ENCODE measurements at places on chromosomes 6 and 20. TPM values are rescaled to one million over a fixed set of nuclear protein-coding genes. Genes with fewer than 3 reads are reported as not detected.
A peak's percentile ranks its signal among the peaks of the same experiment; 100 is the strongest.

- no peaks in the 10 kb centered on the region for H3K36me3 ChIP-seq
- DNase-seq = peak; percentile 15
- H3K4me3 ChIP-seq = no peak overlapping the region
- no peaks in the 10 kb centered on the region for H3K4me1 ChIP-seq
Observed at GRCh38 chr20:44780226-44780625, 30.1 kb downstream of the RIMS4 start.

DNA sequence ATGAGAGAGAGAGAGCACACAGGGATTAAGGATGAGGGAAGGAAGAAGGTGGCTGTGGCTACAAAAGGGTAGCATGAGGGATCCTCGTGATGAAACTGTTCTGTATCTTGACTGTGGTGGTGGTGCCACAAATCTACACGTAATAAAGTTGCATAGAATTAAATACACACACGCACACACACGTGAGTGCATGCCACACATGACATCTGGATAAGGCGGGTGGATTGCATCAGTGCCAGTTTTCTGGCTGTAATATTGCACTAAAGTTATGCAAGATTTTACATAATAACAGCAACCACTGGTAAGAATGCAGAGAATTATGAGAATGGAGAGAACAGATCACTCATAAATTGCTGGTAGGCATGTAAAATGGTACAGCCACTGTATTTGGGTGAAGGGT, 16.9 kb upstream of the STK35 start:
- no peaks in the 10 kb centered on the region for H3K36me3 ChIP-seq
- no peaks in the 10 kb centered on the region for H3K4me1 ChIP-seq
- H3K27ac ChIP-seq = no peak overlapping the region
- peaks cover 58% of the 10 kb centered on the region for H3K27me3 ChIP-seq

- no peaks in the 10 kb centered on the region for H3K36me3 ChIP-seq
- H3K4me3 ChIP-seq = no peak overlapping the region
- no peak overlapping the region for H3K27ac ChIP-seq
- peak; percentile 41 for DNase-seq
- no peaks in the 10 kb centered on the region for H3K4me1 ChIP-seq
- no peaks in the 10 kb centered on the region for H3K27me3 ChIP-seq
Observed at GRCh38 chr6:140441256-140441655, 1066.8 kb upstream of the CITED2 start.

GRCh38 chr6:20811109-20811761, 277.0 kb downstream of the CDKAL1 start:
- no peak for DNase-seq
- no peaks in the 10 kb centered on the region for H3K27me3 ChIP-seq
- H3K4me3 ChIP-seq = no peak overlapping the region
- no peaks in the 10 kb centered on the region for H3K4me1 ChIP-seq
- H3K27ac ChIP-seq = no peak overlapping the region

DNA sequence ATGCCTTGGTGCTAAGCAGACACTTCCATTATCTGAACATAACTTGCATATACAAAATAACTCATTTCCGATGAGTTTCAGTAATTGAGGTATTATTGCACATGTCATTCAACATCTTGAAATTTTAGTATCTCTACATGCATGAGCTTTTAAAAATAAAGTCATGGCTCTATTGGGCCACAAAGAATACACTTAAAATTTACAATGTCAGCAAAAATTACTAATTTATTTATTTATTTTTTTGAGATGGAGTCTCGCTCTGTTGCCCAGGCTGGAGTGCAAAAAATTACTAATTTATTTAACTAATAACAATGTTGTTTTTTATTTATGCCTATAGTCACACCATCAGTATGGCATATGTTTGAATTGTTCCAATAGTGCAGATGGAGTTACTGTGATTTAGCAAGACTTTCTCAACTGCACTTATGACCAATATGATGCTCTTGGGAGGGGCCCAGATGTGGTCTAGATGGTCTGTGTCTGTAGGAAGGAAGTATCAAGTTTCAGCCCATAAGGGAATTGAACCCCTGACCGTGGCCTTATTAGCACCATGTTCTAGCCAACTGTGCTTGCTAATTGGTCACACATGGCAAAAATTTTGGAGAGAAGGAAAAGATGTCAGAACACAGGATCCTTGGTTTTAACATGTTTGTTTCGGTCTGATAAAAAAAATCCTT, 370.7 kb upstream of the TSHZ2 start:
- no peaks in the 10 kb centered on the region for H3K36me3 ChIP-seq
- no peaks in the 10 kb centered on the region for H3K4me1 ChIP-seq
- H3K4me3 ChIP-seq = no peak overlapping the region
- H3K27me3 ChIP-seq = no peaks in the 10 kb centered on the region

- H3K4me1 ChIP-seq = no peaks in the 10 kb centered on the region
- H3K4me3 ChIP-seq = no peak overlapping the region
- no peaks in the 10 kb centered on the region for H3K36me3 ChIP-seq
- H3K27ac ChIP-seq = no peak overlapping the region
Observed at GRCh38 chr20:37878835-37879599, 23.9 kb upstream of the VSTM2L start.

DNA sequence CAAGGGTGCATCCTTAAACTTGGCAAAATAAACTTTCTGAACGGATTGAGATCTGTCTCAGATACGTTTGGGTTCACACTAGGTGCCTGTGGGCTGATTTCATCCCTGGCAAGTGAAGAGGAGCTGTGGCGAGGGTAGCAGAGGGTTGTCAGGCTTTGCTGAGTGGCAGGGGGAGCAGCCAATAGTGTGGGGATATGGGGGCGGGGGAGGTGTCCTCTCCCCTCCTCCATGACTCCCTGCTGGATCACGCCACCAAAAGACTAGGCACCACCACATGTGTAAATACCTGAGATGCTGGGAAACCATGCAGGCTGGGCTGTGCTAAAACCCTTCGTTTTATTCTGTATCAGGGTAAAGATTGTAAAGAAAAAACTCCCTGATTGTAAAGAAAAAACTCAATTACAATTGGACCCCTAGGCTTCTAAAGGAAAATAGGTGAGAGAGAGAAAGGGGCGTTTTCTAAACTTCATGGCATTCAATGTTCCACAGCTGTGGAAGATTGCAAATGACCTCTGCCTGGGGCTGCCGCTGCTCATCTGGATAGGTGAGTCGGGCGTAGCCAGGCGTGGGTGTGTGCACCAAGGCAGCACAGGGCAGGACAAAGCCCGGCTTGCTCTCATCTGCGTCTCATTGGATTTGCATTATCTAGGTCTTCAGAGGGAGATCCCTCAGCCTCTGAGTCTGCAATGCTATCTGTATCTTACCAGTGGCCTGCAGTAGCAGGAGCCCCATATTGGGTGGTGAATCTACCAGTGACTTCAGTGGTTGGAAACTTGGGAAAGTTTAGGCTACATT, 26.9 kb upstream of the ADTRP start:
- peak overlapping the region; percentile 68 for H3K27ac ChIP-seq
- peak; percentile 79 for DNase-seq
- no peak overlapping the region for H3K4me3 ChIP-seq
- no peaks in the 10 kb centered on the region for H3K36me3 ChIP-seq

- no peak for DNase-seq
- no peak overlapping the region for H3K4me3 ChIP-seq
- H3K4me1 ChIP-seq = no peaks in the 10 kb centered on the region
- H3K27ac ChIP-seq = no peak overlapping the region
- H3K27me3 ChIP-seq = peaks cover 5% of the 10 kb centered on the region
Observed at GRCh38 chr6:8110117-8110721, 7.9 kb upstream of the EEF1E1 start.

DNA sequence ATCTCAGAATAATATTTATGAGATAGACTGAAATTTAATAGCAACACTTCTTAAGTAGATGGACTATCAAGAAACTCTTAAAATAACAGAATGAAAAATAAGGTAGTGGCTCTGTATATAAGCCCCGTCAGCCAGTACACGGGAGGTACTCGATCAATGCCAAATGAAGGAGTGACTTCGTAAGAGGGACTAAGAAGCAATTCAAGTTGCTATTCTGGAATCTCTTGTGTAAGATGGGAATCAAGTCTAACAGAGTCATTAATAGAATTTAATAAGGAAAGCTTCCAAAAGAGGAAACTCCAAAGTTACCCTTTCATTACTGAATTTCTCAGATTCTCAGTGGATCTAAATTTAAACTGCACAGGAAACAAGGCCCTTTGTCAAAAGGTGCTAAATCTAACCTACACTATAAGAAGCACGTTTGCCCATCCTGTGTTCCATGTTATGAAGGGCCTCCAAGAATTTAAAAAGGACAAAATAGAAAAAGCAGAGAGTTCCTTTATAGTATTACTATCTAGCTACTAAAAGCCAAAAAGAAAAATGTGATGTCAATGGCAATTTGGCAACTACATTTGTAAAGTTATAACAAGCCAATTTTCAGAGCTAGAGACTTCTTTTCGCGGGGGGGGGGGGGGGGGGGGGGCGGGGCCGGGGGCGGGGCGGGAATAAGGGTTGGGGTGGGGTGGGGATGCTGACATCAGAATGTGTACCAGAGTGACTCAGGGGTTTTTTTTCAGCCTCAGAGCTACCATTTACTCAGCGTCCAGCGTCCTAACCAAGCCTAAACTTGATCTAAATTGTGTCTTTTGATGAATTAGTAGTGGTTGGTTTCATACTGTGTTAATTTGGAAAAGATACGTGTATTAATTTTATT, 200.6 kb downstream of the GMPR start:
- H3K4me3 ChIP-seq = no peak overlapping the region
- no peaks in the 10 kb centered on the region for H3K27me3 ChIP-seq
- H3K36me3 ChIP-seq = no peaks in the 10 kb centered on the region
- no peak for DNase-seq
- no peak overlapping the region for H3K27ac ChIP-seq
- no peaks in the 10 kb centered on the region for H3K4me1 ChIP-seq

DNA sequence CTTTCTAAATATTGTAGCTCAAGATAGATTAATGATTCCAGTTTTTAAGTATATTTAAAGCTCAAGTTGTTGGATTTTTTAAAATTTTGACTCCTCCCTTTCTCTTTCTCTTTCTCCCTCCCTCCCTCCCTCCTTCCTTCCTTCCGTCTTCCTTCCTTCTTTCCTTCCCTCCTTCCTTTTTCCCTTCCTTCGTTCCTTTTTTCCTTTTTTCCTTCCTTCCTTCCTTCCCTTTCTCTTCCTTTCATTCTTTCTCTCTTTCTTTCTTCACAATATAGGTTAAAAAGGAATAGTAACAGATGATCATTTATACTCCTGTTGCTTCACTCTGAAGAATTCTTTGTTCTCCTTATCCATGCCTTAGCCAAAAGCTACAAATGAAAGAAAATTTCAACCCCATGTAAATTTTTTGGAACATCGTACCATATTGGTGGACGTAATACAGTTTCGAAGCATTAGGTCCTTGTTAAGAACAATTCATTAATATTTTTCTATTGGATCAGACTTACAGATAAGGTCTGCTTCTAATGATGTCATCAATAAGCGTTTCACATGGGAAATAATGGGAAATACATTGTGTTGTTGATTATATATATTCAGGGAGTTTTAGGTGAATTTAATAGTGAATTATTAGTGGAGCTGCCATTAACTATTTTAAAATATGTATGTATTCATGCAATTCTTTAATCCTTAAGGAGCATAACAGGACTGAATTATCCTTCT, 139.6 kb upstream of the SLC35B3 start:
- no peaks in the 10 kb centered on the region for H3K36me3 ChIP-seq
- no peaks in the 10 kb centered on the region for H3K27me3 ChIP-seq
- no peak overlapping the region for H3K27ac ChIP-seq
- no peak overlapping the region for H3K4me3 ChIP-seq
- no peak for DNase-seq

- H3K27me3 ChIP-seq = no peaks in the 10 kb centered on the region
- no peak overlapping the region for H3K27ac ChIP-seq
- no peaks in the 10 kb centered on the region for H3K4me1 ChIP-seq
- H3K4me3 ChIP-seq = no peak overlapping the region
Observed at GRCh38 chr20:6533351-6533750, 234.1 kb upstream of the BMP2 start.

GRCh38 chr6:22142856-22143255, 154.0 kb downstream of the PRL start:
- H3K4me3 ChIP-seq = no peak overlapping the region
- H3K27me3 ChIP-seq = no peaks in the 10 kb centered on the region
- H3K4me1 ChIP-seq = peaks cover 14% of the 10 kb centered on the region
- no peak for DNase-seq
- H3K36me3 ChIP-seq = no peaks in the 10 kb centered on the region

- H3K4me1 ChIP-seq = peaks cover 20% of the 10 kb centered on the region
- no peaks in the 10 kb centered on the region for H3K36me3 ChIP-seq
- H3K27me3 ChIP-seq = peaks cover 16% of the 10 kb centered on the region
Observed at GRCh38 chr20:3751675-3752385, 15.7 kb downstream of the ADISSP start.

- no peaks in the 10 kb centered on the region for H3K4me1 ChIP-seq
- H3K36me3 ChIP-seq = no peaks in the 10 kb centered on the region
- no peak overlapping the region for H3K27ac ChIP-seq
- H3K27me3 ChIP-seq = peaks cover 30% of the 10 kb centered on the region
Observed at GRCh38 chr6:166286839-166287271, 21.3 kb downstream of the PRR18 start.

- H3K27me3 ChIP-seq = no peaks in the 10 kb centered on the region
- no peaks in the 10 kb centered on the region for H3K36me3 ChIP-seq
- peaks cover 46% of the 10 kb centered on the region for H3K4me1 ChIP-seq
Observed at GRCh38 chr6:16757332-16757731, 3.9 kb downstream of the ATXN1 start.

- H3K4me3 ChIP-seq = no peak overlapping the region
- no peaks in the 10 kb centered on the region for H3K27me3 ChIP-seq
- no peaks in the 10 kb centered on the region for H3K4me1 ChIP-seq
- no peak for DNase-seq
- H3K27ac ChIP-seq = no peak overlapping the region
- no peaks in the 10 kb centered on the region for H3K36me3 ChIP-seq
Observed at GRCh38 chr6:46899659-46900058, 22.1 kb downstream of the ADGRF5 start.

The CLVS2 gene
- total RNA-seq = 0.41 TPM

The COQ3 gene
- total RNA-seq = not detected

The HEY2 gene
- total RNA-seq = not detected

The HLA-DOA gene
- total RNA-seq = 7.9 TPM

The FAM162B gene
- 0.48 TPM for total RNA-seq

The AP5S1 gene
- total RNA-seq = 38.5 TPM

The DEF6 gene
- total RNA-seq = 2.6 TPM

The EDN1 gene
- total RNA-seq = 23.2 TPM

The HLA-F gene
- total RNA-seq = 500 TPM

The CALHM6 gene
- total RNA-seq = not detected

The BHLHE23 gene
- not detected for total RNA-seq

The GSTA2 gene
- total RNA-seq = not detected

The HDGFL1 gene
- total RNA-seq = not detected

The ANKS1A gene
- 39.3 TPM for total RNA-seq

The RAET1L gene
- not detected for total RNA-seq

The ZNF322 gene
- 15.1 TPM for total RNA-seq

The GPSM3 gene
- total RNA-seq = 1.00 TPM

The ULBP1 gene
- total RNA-seq = not detected

The VSX1 gene
- not detected for total RNA-seq
